ENCODE measurements at places on chromosomes 1 and 21.

DNA sequence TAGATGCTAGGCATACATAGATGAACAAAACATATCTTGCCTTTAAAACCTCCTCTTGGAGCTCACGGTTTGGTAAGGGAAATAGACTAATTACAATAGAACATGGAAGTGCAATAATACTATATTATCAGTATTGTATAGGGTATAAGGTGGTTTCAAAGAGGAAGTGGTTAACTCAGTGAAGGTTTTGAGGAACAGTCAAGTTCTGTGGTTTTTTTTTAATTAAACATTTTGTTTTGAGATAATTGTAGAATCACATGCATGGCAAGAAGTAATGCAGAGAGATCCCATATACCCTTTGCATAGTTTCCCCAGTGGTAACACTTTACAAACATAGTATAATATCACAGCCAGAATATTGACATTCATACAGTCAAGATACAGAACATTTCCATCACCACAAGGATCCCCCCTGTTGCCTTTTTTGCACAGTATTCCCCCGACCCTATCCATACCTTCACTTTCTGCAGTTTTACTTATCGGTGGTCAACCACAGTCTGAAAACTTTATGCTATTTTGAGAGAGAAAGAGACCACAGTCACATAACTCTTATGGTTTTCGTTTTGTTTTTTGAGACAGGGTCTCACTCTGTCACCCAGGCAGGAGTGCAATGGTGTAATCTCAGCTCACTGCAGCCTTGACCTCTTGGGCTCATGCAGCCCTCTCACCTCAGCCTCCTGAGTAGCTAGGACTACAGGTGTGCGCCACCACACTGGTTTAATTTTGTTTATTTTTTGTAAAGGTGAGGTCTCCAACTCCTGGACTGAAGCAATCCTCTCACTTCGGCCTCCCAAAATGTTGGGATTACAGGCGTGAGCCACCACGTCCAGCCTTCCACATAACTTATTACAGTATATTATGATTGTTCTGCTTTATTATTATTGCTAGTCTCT, 60.5 kb upstream of the KIAA1614 start:
- DNase-seq, result no peak
- no peak overlapping the region for H3K27ac ChIP-seq
- H3K4me1 ChIP-seq, result peaks cover 39% of the 10 kb centered on the region
- peaks cover 7% of the 10 kb centered on the region for H3K36me3 ChIP-seq
- H3K27me3 ChIP-seq, result peaks cover 6% of the 10 kb centered on the region

DNA sequence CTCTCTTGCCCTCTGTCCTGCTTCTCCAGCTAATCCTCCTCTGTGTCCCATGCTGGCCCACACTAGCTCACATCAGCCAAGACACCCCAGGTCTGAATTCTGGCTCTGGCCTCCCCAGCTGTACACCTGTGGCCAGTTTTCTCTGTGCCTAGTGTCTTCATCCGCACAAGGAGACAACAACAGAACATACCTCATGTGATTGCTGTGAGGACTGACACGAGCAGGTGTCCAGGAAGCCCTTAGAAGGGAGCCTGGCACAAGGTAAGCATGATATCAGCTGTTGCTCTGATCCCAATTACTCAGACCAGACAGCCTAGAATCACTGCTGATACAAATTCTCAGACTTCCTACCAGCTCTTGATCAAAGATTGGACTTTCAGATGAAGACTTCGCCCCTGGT, 71.2 kb upstream of the GJB5 start:
- H3K4me1 ChIP-seq, result peaks cover 16% of the 10 kb centered on the region
- no peak overlapping the region for H3K4me3 ChIP-seq
- no peaks in the 10 kb centered on the region for H3K36me3 ChIP-seq

DNA sequence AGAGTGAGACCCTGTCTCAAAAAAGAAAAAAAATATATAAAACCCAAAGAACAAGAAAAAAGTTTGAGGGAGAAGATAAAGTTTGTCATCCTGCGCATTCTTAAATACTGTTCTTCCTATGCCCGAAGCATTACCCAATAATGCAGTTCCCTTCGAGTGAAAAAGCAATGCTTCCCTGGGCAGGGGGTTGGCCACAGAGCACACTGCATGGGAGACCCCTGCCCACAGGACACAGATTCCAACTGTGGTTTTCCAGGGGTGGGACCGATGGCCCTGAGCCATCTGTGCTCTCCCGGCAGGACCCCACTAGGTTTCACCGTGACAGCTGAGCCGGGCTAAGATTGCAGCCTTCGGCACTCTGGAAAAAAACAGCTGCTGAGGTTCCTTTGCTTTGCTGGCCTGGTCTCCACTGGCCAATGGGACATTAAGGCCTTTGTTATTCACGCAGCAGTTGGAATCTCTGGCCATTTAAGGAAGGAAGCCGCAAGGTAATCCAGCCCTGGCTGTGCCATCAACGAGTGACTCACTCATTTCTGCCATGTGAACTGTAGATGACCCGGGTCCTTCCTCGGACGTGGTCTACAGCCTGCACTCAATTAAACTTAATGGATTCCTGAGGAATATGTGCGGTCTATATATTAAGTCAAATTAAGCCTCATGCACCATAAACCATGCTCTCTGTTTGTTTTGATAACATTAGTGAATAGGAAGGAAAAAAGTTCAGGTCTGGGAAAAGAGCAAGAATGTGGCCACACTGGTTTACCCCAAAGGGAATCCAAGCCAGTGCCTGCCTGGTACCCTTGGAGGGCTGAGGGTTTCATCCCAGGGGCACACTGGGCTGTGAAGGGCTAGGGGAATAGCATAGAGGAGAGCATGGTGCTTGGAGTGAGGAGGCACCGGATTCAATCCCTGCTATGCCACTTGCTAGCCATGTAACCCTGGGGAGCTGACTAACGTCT, 163.2 kb downstream of the ZBTB18 start:
- no peak overlapping the region for H3K4me3 ChIP-seq
- no peaks in the 10 kb centered on the region for H3K36me3 ChIP-seq
- H3K4me1 ChIP-seq, result peaks cover 4% of the 10 kb centered on the region
- H3K27ac ChIP-seq, result no peak overlapping the region
- DNase-seq, result no peak
- H3K27me3 ChIP-seq, result peaks cover 2% of the 10 kb centered on the region

DNA sequence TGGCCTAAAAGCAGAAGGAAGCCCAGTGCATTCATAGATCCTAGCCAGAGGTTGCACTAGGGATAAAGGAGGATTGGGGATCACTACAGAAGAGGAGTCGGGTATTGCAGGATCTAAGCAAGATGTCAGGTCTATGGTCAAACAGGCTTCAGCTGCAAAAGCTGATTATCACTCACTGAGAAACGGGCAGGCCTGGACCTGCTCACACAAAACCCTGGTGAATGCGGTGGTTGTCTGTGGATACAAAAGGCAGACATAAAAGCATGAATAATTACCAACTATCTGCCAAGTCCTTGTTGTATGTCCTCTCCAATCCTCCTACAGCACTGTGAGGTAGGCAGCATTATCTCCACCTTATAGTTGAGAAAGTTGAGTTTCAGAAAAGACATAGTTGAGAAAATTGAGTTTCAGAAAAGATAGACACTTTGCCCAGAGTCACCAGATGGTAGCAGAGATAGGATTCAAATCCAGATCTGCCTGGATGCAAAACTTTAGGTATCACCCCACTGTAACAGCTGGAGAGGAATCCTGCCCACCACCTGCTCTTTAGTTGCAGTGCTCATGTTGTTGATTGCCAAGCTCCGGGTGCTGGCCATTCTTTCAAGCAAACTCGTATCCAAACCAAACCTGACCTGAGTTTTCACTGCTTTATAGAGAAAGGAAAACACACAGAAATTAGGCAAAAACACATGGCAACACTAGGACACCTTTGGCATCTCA, 49.6 kb upstream of the HOOK1 start:
- peaks cover 23% of the 10 kb centered on the region for H3K4me1 ChIP-seq
- DNase-seq, result no peak
- no peaks in the 10 kb centered on the region for H3K27me3 ChIP-seq
- no peak overlapping the region for H3K4me3 ChIP-seq

DNA sequence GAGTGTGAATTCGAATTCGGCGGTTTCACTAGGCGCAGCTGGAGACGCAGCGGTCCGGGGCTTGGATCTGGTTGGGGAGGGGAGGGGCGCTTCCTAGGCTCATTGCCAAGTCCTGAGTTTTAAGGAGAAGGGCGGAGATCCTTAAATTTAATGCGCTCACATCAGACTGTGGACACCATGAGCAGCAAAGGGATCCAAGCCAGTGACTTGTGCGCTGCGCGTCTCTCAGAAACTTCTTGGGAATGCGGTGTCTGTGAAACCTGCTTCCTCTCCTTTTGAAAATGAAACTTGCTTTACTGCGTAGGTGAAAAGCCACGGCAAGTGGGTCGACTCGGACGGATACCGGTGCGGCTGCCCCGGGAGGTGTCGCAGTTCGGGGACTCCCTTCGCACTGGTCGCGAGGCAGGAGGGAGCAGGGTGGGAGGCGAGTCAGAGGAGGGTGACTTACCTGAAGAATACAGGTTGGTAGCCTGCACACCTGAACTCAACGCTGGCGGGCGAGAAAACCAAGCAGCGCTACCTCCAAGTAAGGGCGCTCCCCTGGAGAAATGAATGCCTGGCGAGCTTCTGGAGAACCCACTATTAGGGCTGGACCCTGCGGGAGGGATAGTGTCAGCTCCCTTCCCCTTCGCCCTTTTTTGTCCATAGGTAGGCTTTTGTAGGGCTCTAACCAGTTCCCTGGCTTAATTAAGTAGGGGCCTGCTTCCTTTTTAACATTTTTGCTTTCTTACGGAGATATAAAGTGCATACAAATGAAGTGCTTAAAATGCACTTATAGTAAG, 992 bp downstream of the TENT5C start:
- peaks cover 4% of the 10 kb centered on the region for H3K4me1 ChIP-seq
- H3K27ac ChIP-seq, result no peak overlapping the region
- H3K36me3 ChIP-seq, result no peaks in the 10 kb centered on the region
- H3K4me3 ChIP-seq, result peak overlapping the region; percentile 91
- H3K27me3 ChIP-seq, result peaks cover 13% of the 10 kb centered on the region
- DNase-seq, result no peak

DNA sequence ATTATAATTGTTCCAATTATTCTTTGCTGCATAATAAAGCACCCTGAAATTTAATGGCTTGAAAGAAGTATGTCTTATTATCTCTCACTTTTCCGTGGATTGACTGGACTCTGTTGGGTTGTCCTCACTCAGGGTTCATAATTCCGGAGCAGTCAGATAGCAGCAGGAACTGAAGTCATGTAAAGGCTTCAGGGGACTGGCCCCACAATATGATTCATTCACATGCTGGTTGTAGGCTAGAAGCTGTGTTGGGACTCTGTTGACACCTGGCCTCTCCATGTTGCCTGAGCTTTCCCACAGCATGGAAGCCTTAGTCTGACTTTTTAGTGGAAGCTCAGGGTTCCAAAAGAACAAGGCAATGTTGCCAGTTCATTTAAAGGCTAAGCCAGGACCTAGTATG, 367.1 kb upstream of the ADGRL2 start:
- no peaks in the 10 kb centered on the region for H3K36me3 ChIP-seq
- no peak for DNase-seq
- H3K27me3 ChIP-seq, result no peaks in the 10 kb centered on the region
- peaks cover 32% of the 10 kb centered on the region for H3K4me1 ChIP-seq
- no peak overlapping the region for H3K27ac ChIP-seq

GRCh38 chr1:152047413-152047729, 10.6 kb upstream of the S100A11 start:
- peaks cover 24% of the 10 kb centered on the region for H3K4me1 ChIP-seq
- H3K36me3 ChIP-seq, result no peaks in the 10 kb centered on the region
- H3K27ac ChIP-seq, result peak overlapping the region; percentile 95
- DNase-seq, result no peak

DNA sequence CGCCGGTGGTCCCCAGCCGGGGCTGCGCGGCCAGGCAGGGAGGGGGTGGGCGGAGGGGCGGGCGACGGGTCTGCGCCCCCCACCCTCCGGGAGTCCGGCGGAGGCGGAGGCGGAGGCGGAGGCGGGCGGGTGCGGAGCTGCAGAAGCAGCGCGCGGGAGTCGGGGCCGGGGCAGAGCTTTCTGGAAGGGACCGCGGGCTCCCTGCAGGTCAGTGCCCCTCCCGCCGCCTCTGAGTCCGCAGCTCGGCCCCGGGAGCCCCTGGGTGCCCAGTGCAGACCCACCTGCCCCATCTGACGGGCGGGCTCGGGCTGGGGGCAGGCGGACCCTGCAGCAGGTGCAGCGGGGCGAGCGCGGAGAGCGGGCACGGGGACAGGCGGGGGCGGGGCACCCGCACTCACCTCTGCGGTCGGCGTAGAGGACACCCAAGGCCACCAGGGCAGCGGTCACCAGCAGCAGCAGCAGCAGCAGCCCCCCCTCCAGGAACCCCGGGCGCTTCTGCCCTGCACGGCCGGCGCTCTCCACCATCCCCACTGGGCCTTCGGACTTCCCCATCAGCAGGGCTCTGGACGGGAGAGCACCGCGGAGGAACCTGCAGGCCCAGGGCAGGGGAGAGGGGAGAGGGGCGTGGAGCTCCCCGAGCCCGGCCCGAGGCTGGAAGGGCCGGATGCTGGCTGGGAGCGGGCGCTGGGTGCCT, 3.7 kb downstream of the MMEL1 start:
- peaks cover 3% of the 10 kb centered on the region for H3K4me1 ChIP-seq
- no peak overlapping the region for H3K27ac ChIP-seq
- peaks cover 22% of the 10 kb centered on the region for H3K27me3 ChIP-seq

- H3K27ac ChIP-seq, result peak overlapping the region; percentile 93
- peaks cover 38% of the 10 kb centered on the region for H3K4me1 ChIP-seq
- peaks cover 24% of the 10 kb centered on the region for H3K27me3 ChIP-seq
- peak overlapping the region; percentile 91 for H3K4me3 ChIP-seq
- DNase-seq, result peak; percentile 80
- H3K36me3 ChIP-seq, result peaks cover 24% of the 10 kb centered on the region
Observed at GRCh38 chr21:26846036-26846931, 1.1 kb upstream of the ADAMTS1 start.

- DNase-seq, result no peak
- no peak overlapping the region for H3K4me3 ChIP-seq
- H3K36me3 ChIP-seq, result peaks cover 9% of the 10 kb centered on the region
- peak overlapping the region; percentile 20 for H3K27ac ChIP-seq
- no peaks in the 10 kb centered on the region for H3K27me3 ChIP-seq
Observed at GRCh38 chr1:23062271-23062670, 43.0 kb downstream of the KDM1A start.

DNA sequence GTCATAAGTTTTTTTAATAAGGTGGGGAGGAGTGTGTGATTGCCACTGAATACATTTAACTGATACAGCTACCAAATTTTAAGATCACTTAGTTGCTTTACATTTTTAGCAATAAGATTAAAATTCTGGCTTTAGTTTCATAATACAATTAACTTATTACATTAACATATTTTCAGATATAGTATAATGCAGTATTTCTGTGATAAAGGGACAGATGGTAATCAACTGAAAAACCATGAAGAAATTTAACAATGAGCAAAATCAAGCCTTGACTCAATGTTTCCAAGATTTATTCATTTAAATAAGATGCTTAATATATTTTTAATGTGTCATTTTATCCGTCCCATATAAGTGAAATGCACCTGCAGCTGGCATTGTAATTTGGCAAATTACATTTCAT, 4.0 kb downstream of the TOMM20 start:
- H3K4me3 ChIP-seq, result no peak overlapping the region
- DNase-seq, result no peak
- peaks cover 15% of the 10 kb centered on the region for H3K4me1 ChIP-seq
- peaks cover 8% of the 10 kb centered on the region for H3K36me3 ChIP-seq

Measured in endothelial cell (in vitro differentiated cells).